ENCODE measurements at places on chromosomes 1 and 21.
A peak's percentile ranks its signal among the peaks of the same experiment; 100 is the strongest.

GRCh38 chr1:19345391-19345790 lies 33.3 kb downstream of the SLC66A1 start:
- DNase-seq, result no peak

DNA sequence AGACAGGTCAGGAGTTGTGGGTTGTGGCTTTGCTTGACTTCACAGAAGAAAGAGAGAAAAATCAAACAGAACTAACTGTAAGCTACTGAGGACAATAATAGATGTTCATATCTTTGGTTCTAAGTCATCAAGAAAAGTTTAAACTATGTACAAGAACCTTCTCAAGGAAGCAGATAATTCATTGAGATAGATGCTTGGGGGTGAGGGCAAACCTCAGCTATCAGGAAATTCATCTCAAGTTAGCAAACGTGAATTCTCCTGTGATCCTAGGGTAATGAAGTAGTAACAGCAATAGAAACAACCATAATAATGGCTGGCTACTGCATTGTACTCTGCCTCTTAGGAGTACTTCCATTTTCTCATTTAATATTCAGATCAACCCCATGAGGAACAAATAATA lies 506.2 kb downstream of the PLPP3 start:
- peak; percentile 25 for DNase-seq

GRCh38 chr1:180781718-180782117 lies 131.0 kb upstream of the KIAA1614 start:
- DNase-seq, result no peak

GRCh38 chr1:114322734-114323133 lies 169.1 kb upstream of the SYT6 start:
- no peak for DNase-seq
